Posterior vena cava (tissue), 2 donors: ENCODE measurements at places on chromosomes 4 and X. TPM values are rescaled to one million over a fixed set of nuclear protein-coding genes. Genes with fewer than 3 reads are reported as not detected.

Gene CXorf49
- not detected for total RNA-seq

Gene CT47A7
- not detected for total RNA-seq

Gene PRICKLE3
- 8.0 TPM for total RNA-seq

Gene COL4A5
- total RNA-seq = 20.5 TPM

Gene COQ2
- total RNA-seq = 7.9 TPM

Gene TAF1
- total RNA-seq = 41.4 TPM

Gene APBB2
- total RNA-seq = 55.2 TPM

Gene UGT8
- 0.14 TPM for total RNA-seq

Gene RENBP
- 17.6 TPM for total RNA-seq

Gene CDS1
- 0.65 TPM for total RNA-seq

Gene IL2RG
- 4.8 TPM for total RNA-seq

Gene PDCL2
- total RNA-seq = not detected

Gene IGSF1
- total RNA-seq = 1.5 TPM

Gene CXCL9
- 0.56 TPM for total RNA-seq

Gene SPANXA1
- not detected for total RNA-seq

Gene ZCCHC13
- not detected for total RNA-seq
